ENCODE measurements at places on chromosomes 7 and 10. TPM values are rescaled to one million over a fixed set of nuclear protein-coding genes. Genes with fewer than 3 reads are reported as not detected.

DNA sequence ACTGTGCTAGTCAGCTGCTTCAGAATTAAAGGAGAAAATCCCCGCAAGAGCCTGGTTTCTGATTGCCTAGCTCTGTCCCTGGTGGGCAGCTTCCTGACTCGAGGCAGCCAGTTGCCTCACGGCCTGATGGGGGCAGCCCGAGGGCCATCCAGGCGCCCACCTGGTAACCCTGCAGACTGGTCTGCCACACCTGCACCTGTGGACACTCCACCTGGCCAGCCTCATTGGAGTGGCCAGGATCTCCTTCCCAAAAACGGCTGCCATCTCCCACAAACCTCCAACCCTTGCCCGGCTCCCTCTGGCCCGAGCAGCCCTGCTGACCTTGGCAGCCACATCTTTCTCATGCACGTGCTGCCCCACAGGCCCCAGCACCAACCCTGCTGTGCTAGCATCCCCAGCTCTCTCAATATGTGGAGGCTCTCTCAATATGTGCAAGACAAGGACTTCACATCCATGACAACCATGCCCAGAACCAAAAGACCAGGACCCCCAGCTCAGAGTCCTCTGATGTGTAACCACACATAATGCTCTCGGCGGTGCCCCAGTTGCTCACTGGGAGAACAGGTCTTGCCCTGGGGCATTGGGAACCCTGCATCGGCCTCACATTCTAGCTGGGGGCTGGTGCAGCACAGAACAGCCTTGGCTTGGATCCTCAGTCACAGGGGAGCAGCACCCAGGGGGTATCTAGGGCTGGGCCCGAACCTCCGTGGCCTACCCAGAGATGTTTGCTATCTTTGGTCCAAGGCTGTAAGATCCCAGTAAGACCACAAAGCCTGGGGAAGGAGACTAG, 14.6 kb downstream of the DRGX start:
- no peak for DNase-seq

DNA sequence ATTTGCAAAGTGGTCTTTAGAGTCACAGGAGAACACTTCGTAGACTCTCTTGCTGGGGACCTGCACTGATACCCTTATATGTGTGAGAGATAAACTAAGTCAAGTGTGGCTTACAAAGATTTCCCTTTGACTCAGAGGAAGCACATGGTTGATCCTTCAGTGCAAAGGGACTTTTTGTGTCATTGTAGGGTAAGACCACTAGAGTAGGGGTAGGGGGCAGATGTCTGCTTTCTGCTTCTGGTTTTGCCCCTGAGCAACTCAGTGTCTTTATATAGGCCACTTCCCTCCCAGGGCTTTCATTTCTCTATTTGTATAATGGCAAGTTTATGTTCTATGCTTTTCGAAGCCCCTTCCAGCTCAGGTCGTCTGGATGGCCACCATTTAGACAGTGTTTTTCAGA, 281.7 kb downstream of the SORCS3 start:
- DNase-seq, result no peak

DNA sequence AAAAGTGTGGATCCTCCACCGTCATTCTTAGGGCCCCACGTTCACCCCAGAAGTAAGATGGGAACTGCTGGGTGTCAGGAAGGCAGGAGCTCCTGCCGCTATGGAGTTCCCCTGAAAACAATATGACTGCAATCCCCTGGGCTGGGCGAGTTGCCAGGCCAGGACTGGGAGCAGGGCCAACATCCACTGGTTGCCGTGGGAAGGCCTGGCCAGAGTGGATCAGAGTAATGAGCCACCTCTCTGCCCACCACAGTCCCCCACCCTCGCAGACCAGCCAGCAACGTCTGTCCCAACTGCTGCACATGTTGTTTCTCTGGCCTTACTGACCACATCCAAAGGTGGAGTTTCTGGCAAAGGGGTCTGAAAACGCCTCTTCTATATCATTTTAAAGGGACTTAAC, 86.6 kb downstream of the STRA8 start:
- no peak for DNase-seq

- DNase-seq, result no peak
Observed at GRCh38 chr10:26407406-26407969, 30.7 kb upstream of the APBB1IP start.

The GNGT1 gene
- not detected for total RNA-seq

The CARD11 gene
- 107 TPM for total RNA-seq
